ENCODE measurements at places on chromosomes 7 and 10. TPM values are rescaled to one million over a fixed set of nuclear protein-coding genes. Genes with fewer than 3 reads are reported as not detected.

DNA sequence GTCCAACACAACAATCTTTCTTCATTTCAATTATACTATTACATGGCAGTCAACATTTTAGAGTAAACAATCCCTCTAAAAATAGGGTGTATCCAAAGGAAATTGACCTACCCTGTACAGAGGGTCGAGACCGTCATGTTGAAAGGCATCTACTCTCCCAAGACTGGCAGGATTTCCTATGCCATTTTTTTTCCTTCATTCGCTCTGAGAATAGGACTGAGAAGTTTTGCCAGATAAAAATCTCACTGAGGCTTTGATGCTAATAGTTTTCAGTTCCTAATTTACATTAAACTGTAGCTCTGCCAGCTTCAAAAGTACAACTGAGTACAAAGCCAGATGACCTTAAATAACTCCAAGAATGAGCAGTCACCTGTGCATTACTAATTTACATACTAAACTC, 84.5 kb upstream of the SEMA3C start:
- DNase-seq = no peak

- no peak for DNase-seq
Observed at GRCh38 chr7:147700702-147701101, 889.9 kb upstream of the C7orf33 start.

DNA sequence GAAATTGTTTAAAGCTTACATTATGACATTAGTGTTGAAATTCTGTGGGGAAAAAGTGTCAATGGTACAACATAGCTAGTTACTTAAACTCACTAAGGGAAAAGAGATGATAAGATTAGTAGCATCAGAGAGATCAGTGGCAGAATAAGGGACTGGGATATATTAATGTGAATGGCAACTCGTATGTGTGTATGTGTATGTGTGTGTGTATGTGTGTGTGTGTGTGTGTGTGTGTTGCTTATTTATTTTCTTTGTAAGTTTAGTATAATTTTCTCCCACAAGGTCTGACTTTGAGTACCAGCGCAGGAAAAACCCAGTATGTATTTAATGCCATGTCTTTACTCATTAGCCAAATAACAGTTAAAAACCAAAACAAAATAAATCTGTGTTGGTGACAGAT, 256.1 kb downstream of the ARHGAP21 start:
- no peak for DNase-seq

DNA sequence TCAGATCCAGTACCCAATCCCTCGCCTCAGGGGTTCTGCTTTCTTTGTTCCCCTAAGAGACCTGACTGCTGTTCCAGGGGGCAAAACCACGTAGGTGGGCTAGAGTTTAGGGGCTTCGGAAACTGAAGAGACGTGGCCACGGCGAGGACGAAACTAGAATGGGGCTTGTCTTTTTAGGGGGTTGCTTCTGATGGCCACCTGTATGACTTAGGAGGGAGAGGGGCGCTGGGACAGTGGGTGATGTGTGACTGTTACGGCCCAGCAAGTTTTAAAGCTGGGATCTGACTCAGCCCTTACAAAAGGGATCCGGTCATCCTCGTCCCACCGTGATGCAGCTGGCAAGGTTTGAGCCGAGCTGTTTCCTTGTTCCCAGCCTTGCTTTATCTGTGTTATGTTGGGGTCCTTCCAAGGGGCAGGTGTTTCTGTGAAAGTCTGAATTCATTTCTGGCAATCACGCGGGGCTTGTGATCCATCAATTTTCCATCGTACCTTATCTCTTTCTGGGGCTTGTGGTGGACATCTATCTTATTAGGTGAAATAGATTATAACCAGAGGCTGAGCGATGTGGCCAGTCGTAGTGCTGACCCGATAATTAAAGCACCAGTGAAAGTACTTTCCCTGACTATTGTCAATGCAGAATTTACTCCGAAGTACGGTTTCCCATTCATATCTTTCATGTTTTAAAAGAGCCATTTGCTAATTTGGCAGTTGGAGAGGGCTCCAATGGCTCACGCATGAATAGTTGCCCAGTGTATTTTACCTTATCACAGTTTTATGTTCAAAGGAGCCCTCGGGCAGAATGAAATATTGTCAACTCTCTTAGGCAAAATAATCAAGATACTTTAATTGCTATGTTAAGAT, 830 bp downstream of the MET start:
- DNase-seq = no peak

The SPDYE18 gene
- not detected for total RNA-seq

The KCNIP2 gene
- 3.0 TPM for total RNA-seq
